ENCODE measurements at places on chromosomes 16 and 17. TPM values are rescaled to one million over a fixed set of nuclear protein-coding genes. Genes with fewer than 3 reads are reported as not detected.

JPT1 gene
- total RNA-seq: 70.9 TPM

DNA sequence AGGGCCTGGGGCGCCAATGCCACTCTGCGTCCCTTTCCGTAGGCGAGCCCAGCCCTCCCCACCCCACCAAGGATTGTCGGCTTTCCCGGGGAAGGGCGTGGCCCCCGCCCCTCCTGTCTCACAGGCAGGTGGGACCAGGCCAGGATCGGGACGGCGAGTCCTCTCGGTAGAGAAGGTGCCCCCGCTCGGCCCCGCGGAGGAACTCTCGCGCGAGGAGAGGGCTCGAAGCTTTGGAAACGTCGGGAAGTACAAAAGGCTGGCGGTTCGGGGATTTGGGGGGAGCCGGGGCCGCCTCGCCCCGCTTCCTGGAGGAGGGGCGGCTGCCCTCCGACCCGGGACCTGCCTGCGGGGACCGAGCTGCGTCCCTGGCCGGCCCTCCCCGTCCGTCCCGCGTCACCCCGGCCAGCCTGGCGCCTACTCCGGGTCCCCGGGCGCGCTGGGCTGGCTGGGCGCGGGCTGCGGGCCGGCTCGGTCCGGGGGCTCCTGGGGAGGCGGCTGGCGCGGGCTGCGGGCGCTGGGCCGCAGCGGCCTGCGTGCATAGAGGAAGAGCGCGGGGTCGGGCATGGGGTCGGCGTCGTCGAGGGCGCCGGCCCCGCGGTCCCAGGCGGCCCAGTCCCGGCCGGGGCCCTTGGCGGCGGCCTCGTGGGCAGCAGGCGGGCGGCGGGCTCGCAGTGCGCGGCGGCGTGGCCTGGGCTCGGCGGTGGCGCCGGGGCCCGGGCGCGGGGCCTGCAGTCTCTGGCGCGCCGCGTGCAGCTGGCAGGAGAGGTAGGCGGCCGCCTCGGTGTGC, 12.6 kb upstream of the CLUH start:
- DNase-seq: no peak

CCL23 gene
- not detected for total RNA-seq

GRCh38 chr17:82817947-82818346, 21.9 kb downstream of the ZNF750 start:
- DNase-seq: no peak

NOB1 gene
- 36.1 TPM for total RNA-seq

ATP2A1 gene
- 1.4 TPM for total RNA-seq

DNA sequence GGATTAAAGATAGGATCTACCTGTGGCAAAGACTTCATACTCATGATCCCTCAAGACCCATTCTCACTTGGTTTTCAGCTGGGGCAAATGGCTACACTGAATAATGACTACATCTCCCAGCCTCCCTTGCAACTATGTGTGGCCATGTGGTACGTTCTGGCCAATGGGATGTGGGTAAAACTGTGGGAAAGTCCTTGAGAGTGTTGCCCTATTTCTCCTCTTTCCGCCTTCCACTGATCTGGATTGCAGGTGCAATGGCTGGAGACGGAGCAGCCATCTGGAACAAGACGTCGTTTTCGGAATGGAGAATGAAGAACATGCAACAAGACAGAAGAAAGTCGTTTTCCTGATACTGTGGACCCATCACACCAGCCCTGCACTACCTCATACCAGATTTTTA, 48.5 kb downstream of the HAPSTR1 start:
- no peak for DNase-seq

- no peak for DNase-seq
Observed at GRCh38 chr16:22216191-22216831, 10.2 kb downstream of the EEF2K start.

DNA sequence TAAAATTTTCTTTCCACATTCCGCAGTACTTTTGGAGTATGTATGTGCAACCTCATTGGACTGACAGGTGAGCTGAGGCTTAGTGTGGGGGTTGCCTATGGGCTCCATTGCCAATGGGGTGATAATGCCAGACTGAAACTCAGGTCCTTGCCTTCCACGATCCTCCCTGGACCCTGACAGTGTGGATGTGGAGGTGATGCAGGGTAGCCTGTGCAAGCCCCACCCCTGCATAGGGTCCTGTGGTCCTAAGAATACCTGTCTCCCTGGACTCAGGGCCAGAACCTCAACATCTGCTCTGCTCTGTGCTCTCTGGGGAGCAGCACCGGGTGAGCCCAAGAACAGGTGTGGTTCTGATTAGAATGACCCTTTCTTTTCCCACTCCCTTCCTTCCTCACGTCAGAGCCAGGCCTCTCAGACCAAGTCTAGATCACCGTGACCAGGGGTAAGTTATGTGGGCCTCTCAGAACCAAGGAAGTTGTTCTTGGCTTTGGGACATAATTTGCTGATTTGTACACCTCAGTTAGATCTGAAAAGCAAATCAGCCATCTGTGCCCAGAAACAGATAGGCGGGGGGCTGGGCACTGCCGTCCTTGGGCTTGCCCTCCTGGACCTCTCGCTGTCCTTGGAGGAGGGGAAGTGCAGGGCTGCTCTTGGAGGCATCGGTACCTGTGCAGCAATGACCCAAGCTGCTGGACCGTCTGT, 8.4 kb upstream of the TNS4 start:
- no peak for DNase-seq

CALCOCO2 gene
- 226 TPM for total RNA-seq

- no peak for DNase-seq
Observed at GRCh38 chr16:75267631-75268264, 16.3 kb upstream of the BCAR1 start.

DNA sequence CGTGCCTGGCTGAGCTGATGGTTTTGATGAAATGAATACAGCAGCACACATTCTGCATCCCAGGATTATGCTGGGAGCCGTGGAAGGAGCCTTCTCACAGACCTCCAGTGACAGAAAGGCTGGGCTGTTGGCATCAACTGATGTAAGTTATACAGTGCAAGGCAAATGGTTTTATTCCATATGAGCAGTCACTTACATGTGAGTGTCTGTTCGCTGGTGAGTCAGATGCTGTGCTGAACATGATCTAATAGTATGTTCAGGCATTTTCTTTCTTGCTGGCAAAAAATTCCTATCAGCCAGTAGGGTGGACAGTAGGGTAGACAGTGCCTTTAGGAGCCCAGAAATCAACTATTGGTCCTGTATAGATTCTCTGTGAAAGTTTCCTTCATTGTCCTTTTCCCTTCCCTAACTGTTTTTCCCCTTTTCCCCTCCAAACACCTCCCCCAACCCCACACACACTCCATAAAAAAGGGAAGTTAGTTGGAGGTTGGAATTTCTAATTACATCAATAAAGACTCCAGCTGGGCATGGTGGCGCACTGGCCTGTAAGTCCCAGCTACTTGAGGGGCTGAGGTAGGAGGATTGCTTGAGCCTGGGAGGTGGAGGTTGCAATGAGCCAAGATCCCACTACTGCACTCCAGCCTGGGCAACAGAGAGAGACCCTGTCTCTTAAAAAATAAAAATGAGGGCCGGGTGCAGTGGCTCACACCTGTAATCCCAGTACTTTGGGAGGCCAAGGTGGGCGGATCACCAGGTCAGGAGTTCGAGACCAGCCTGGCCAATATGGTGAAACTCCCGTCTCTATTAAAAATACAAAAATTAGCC, 36.2 kb downstream of the LDHD start:
- no peak for DNase-seq

GRCh38 chr16:2726923-2727322, 6.9 kb upstream of the PRSS27 start:
- no peak for DNase-seq

HOXB8 gene
- not detected for total RNA-seq

DNA sequence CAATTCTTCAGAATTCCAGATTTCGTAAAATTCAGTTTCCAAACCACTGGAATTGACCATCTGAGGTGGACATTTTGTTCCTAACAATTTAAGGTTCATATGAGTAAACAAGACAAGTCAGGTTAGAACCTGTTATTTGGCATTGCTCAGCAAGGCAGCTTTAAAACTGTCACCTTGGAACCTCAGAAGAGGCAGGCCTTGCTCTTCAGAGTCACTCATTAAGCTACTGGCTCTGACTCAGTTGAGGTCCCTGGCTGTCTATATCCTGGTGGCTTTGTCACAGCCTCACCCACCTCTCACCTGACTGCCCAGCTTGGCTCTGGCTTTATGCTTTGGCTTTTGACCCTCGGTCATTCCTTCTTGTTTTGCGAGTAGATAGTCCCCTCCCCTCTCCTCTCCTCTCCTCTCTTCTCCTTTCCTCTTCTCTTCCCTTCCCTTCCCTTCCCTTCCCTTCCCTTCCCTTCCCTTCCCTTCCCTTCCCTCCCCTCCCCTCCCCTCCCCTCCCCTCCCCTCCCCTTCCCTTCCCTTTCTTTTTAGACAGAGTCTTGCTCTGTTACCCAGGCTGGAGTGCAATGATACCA, 238.4 kb downstream of the SHISA9 start:
- no peak for DNase-seq

DNA sequence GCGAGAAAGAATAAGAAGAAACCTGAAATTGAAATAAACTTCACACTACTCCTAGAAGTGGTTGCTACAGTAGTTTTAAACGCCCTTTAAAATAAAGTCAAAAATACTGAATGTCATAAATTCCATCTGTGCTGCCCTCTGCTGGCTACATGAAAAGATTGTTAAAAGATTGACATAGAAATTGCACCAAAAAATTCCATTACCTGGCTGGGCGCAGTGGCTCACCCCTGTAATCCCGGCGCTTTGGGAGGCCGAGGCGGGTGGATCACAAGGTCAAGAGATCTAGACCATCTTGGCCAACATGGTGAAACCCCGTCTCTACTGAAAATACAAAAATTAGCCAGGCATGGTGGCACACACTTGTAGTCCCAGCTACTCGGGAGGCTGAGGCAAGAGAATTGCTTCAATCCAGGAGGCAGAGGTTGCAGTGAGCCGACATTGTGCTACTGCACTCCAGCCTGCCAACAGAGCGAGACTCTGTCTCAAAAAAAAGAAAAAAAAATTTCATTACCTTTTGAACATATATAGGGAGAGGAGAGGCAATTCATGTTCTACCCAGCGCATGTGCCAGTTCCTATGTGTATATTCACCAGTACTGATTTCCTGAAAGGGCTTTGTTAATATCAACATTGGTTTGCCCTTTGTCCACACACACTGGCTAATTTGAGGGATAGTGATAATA, 36.5 kb downstream of the CYTH1 start:
- peak; percentile 60 for DNase-seq

DNA sequence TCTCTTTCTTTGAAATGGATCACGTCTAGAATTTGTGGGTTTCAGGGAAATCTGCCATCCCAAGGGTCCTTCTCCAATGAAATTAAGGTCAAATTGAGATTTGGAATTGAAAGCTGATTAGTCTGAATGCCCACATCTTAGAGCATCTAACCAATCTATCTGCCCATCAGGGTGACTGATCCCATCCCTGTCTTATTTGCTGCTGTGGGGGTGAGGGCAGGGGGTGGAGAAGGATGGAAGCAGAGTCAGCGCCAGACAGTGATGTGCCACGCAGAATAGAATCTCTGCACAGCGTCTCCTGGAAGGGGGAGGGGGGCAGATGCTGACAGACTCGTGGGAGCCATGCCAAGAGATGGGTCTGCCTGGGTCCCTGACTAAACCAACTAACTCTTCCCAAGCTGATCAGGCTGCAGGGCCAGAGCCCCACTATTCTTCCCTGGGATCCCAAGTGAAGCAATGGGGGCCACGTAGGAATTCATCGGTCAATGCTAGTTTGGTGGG, 32.1 kb downstream of the CDK5RAP3 start:
- no peak for DNase-seq

DNA sequence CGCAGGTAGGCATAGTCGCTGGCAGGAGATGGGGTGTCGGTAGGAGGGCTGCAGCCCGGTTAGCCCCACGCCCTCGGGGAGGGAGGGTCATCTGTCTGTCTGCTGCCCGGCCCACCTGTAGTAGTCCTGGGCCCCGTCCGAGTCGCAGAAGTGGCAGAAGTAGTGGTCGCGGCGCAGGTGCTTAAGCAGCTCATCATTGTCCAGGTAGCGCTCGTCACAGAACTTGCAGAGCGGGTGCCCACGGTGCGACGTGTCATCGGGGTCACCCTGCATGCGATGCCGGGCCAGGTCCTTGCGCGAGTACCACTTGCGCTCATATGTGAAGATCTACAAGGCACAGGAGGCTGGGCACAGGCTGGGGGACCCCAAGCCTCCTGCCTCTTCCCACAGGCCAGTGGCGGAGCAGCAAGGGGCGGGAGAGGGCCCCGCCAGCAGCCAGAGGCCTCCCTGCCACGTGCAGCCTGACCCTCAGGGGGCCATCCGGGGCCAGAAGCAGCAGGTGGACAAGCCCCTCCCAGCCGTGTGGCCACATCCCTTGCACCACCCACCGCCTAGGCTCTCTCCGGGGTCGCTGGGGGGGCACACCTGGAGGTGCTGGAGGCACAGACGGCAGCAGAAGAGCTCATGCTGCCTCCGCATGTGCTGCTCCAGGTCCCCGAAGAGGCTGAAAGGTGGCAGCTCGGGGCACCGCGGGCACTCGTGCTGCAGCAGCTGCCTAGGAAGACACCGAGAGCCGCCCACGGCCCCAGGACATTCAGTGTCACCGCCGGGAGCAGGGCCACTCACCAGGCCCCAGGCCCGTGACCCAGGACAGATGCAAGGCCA, 7.0 kb downstream of the ZNF598 start:
- DNase-seq: no peak

DNA sequence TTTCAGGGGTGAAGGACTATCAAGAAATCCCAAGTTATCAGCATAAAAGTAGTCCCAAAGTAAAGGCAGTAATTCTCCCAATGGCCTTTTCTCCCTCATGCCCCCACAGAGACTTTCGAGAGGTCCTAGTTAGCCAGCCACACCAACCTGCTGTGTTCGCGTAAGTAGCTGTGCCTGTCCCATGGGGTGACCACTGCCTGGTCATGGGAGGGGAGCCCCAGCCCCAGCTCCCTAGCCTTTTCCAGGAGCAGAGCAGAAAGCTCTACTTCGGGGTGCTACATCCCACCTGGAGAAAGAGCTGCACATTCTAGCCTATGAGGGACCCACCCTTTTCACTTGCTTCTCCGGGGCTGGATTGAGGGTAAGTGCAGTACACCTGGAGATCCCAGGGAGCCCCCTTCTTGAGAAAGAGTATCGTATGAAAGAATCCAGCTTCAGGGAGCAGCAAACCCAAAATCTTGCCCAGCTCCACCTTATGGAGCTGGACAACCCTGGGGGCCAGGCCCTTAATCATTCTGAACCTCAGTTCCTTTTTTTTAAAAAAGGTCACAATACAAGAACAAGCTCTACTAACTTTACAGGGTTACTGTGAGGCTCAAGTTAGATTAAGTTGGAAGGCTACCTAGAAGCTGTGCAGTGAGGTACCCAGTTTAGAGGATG, 8.6 kb upstream of the SOST start:
- no peak for DNase-seq

DNA sequence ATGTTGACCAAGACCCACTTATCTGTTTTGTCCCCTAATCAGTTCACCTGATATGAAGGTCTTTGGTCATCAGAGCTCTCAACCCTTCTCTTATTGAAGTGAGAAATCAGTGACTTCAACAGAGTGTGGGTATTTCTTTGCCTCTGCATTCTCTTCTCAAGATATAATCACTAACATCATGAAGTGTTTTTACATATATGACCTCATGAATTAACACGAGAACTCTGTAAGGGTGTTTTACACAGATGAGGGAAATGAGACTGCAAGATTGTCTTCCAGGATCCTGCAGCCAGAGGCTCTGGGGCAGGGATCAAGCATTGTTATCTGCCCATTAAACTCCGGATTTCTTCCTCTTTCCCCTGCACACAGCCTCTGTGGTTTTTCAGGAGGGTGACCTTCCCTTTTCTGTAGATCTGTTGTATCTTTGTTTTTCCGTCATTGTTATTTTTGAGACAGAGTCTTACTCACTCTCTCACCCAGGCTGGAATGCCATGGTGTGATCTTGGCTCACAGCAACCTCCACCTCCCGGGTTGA, 22.7 kb downstream of the LCMT1 start:
- DNase-seq: no peak

SLC12A3 gene
- total RNA-seq: not detected
